Forelimb muscle (tissue), 1 donor: ENCODE measurements at places on chromosomes 16 and 17. TPM values are rescaled to one million over a fixed set of nuclear protein-coding genes. Genes with fewer than 3 reads are reported as not detected.

The CLDN7 gene
- polyA plus RNA-seq, result 0.99 TPM

The KRTAP1-5 gene
- polyA plus RNA-seq, result not detected

The SENP3 gene
- polyA plus RNA-seq, result 31.7 TPM

The SLC52A1 gene
- 0.08 TPM for polyA plus RNA-seq

The SGCA gene
- polyA plus RNA-seq, result 368 TPM

The ZFPM1 gene
- polyA plus RNA-seq, result 1.8 TPM

The PLLP gene
- 1.1 TPM for polyA plus RNA-seq

The ITGB4 gene
- polyA plus RNA-seq, result 4.6 TPM

The FNDC8 gene
- polyA plus RNA-seq, result 0.11 TPM

The GCGR gene
- polyA plus RNA-seq, result not detected

The AATK gene
- polyA plus RNA-seq, result 10.7 TPM

The CCL17 gene
- not detected for polyA plus RNA-seq

The APOBR gene
- 0.67 TPM for polyA plus RNA-seq

The KRTAP4-6 gene
- polyA plus RNA-seq, result not detected

The CACNG1 gene
- 267 TPM for polyA plus RNA-seq

The HOXB3 gene
- 9.2 TPM for polyA plus RNA-seq

The FBXW10 gene
- polyA plus RNA-seq, result 0.13 TPM

The KCTD13 gene
- polyA plus RNA-seq, result 11.7 TPM

The GABARAP gene
- 246 TPM for polyA plus RNA-seq
